Right atrium auricular region (tissue), 2 donors: ENCODE measurements at places on chromosomes 4 and X. TPM values are rescaled to one million over a fixed set of nuclear protein-coding genes. Genes with fewer than 3 reads are reported as not detected.

DNA sequence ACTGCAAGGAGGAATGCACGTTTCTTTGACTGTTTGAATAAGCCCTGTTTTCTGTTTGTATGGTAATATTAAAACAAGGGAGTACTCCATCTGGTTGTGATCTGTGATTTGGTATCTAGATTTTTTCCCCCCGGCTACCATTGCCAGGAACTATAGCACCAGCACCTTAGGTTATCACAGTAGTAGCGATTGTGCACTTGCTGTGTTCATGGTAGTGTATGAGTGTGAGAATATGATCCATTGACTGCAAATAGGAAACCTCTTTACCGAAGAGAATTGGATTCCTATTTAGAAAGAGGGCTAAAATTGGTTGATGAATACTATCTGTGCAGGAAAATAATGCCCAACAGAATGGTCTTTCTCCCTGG is 69.9 kb downstream of the LARP7 start:
- DNase-seq = no peak

DNA sequence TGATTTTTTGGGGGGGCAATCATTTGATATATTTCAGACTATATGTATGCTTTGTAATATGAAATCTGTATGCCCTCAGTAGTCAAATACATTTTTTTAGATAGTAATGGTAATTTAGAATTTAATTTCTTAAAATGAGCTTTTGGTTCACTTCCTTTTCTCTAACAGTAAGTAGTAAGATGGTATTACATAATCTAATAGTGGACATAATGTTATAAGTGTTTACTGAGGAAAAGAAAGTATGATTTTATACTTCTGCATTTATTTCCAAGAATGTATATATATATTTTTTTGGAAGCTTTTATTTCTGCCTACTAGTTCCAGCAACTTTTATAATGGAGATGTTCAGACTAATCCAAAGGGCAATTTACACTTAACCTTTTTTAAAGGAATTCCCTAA is 1450.7 kb upstream of the TENM3 start:
- no peak for DNase-seq

GRCh38 chr4:79298027-79298426 is 27.8 kb downstream of the NAA11 start:
- DNase-seq = no peak

DNA sequence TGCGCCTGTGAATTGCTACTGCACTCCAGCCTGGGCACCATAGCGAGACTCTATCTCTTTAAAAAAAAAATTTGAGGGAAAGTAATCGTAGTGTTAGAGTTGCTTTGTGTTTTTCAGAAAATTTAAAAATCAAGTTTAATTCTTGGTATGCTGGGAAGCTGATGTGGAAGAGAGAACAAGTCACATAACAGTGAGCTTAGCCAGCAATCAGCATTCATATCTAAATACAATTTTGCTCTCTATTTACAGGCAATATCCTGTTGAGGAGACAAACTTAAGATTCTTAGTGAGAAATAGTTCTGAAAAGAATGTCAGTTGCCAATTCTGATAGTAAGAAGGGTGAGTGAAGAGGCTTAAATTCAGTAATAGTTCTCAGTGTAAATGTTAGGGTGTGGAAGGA is 9.6 kb upstream of the NDUFC1 start:
- no peak for DNase-seq

The MID2 gene
- total RNA-seq = 4.8 TPM

DNA sequence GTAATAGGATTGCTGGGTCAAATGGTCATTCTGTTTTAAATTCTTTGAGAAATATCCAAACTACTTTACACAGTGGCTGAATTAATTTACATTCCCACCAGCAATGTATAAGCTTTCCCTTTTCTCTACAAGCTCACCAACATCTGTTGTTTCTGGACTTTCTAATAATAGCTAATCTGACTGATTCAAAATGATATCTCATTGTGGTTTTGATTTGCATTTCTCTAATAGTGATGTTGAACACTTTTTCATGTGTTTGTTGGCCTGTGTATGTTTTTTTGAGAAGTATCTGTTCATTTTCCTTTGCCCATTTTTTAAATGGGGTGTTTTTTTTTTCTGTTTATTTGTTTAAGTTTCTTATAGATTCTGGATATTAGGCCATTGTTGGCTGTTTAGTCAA is 659.0 kb upstream of the GNPDA2 start:
- no peak for DNase-seq
